ENCODE measurements at places on chromosomes 7 and 10.

GRCh38 chr10:5508786-5509185, 9.4 kb upstream of the CALML5 start:
- no peak for DNase-seq

- DNase-seq, result no peak
These were observed 236.5 kb downstream of the MGMT start for GRCh38 chr10:129703287-129704137.

- peak; percentile 32 for DNase-seq
These were observed 13.7 kb upstream of the WAPL start for GRCh38 chr10:86535132-86535882.

GRCh38 chr10:14468726-14469125, 138.0 kb upstream of the FRMD4A start:
- DNase-seq, result no peak

DNA sequence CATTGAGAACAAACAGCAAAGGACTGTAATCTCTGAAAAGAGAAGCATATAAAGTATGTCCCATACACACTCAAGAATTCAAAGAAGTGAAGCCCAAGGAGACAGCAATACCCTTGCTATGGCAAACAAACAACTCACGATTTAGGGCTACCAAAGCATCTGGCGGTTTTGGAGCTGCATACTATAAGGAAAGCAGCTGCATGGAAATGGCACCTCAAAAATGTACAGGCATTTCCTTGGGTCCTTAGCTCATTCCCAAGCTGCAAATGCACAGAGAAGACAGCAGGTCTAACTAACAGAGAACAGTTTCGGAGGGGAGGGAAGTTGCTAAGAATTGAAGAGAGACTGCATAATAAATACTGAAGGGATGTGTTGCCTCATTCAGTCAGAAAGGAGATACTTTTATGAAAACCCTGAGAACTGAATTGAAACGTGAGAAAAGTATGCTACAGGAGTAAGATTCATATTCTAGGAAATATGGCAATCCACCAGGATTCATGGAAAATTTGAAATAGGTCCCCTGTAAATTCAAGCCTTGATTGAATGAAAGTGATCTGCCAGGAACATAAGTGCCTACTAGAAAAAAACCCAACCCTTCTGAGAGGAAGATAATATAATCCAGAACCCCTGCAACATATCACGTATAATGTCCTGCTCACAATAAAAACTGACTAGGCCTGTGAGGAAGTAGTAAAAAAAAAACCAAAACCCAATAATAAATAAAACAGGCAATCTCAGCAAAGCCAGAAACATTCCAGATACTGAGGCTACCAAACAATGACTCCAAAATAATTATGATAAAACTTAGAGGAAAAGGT, 36.4 kb downstream of the CUBN start:
- DNase-seq, result no peak

DNA sequence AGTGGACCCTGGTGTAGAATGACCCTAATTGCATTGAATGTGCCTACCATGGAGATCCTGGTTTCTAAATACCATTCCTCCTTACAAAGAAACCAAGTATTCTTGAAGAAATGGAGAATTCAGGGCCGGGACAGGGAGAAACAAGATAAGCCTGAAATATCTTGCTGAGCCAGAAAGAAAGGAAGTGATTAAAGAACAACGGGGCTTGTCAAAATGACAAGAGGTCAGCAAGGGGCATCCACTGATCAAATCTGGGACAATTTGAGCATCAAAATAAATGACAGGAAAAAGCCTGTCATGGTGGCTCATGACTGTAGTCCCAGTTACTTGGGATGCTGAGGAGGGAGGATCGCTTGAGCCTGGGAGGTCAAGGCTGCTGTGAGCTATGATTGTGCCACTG, 8.1 kb downstream of the ABHD11 start:
- no peak for DNase-seq

DNA sequence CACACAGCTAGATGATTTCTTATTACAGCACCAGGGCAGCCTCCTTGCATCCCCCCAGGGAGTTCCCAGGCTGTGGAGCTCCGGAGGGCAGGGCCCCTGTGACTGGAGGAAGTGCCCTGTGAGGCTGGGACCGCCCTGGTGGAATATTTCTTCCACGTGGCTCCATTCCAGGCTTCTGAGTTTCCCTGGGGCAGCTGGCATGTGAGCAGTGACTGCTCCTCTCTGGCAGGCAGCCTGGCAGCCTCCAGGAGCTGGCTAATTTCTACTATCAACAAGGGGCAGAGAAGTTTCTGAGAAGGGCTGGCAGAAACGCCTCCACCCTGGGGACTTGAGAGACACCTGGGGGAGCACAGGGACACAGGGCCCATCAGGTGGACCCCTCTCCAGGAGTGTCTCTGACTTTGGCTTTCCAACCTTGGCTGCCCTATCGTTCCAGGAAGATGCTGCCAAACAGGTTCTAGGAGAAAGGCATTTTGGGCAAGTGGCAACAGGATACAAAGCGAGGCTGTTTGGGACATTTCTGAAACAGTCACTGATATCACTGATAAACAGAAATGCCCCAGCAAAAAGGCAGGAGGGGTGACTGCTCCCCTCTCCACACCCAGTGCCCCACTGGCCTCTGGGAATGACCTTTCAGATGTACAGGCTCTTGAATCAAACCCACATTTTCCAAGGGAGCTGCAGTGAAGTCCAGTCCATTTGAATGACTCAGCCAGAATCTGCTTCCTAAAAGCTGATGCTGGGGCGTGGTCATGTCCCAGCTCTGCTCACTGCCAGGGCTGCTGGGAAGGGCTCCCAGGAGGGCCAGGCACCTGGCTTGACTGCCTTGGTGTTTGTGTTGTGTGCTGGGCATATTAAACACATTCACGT, 16.1 kb downstream of the MYOF start:
- DNase-seq, result peak; percentile 97

DNA sequence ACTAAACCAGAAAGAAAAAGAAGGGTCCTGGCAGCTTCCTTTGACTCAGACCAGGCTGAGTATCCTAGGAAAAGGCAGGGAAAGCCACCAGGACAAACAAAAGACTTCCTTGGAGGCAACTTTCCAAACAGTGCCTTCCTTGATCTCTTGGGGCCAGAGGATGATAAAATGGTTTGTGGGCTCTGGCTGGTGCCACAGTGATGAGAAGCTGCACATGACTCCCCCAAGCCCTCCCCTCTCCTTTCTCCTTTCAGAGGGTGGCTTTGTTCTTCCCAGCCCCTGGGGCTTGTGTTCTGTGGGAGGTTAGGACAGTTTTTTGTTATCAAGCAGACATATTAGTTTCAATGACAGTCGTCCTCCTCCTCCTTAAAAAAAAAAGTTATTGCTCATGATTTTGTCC, 183.2 kb downstream of the SEM1 start:
- DNase-seq, result no peak

DNA sequence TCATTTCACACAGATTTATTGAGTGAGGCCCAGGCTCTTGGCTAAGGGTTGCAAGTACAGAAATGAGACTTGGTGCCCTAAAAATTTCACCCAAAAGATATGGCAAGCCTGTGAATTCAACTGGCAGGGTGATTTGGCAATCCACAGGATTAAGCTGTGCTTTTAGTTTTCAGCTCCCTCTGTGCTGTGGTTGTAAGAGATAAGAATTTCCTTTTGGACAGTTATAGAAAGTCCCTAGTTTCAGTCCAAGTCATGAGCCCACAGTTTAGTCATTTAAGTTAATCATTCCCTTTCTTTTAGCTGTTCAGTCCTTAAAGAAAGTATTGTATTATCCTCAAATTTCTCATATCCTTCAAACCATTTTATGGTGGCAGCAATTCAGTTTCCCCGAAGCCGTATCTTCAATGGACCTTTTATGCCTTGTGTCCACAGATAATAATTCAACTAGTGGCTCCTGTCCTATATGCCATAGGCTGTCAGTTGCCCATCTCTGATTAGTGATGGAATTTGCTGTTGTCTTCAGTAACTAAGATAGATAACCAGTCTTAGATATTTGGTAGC, 73.4 kb upstream of the NAMPT start:
- peak; percentile 70 for DNase-seq

DNA sequence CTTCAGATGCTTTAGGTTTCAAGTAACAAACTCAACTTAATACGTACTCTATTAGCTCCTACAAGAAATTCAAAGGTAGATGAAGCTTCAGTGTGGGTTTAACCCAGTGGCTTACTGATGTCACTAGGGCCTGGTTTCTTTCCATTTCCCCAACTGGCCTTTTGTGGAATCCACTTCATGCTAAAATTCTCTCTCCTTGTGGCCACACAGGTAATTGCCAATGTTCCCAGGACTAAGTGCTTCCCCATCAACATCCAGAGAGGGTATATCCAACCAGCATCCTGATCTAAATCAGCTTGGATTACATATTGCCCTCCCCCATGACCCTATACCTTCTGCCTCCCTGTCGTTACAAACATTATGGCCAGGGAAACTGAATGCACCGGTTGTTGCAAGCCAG, 10.7 kb downstream of the FBXL13 start:
- DNase-seq, result no peak

DNA sequence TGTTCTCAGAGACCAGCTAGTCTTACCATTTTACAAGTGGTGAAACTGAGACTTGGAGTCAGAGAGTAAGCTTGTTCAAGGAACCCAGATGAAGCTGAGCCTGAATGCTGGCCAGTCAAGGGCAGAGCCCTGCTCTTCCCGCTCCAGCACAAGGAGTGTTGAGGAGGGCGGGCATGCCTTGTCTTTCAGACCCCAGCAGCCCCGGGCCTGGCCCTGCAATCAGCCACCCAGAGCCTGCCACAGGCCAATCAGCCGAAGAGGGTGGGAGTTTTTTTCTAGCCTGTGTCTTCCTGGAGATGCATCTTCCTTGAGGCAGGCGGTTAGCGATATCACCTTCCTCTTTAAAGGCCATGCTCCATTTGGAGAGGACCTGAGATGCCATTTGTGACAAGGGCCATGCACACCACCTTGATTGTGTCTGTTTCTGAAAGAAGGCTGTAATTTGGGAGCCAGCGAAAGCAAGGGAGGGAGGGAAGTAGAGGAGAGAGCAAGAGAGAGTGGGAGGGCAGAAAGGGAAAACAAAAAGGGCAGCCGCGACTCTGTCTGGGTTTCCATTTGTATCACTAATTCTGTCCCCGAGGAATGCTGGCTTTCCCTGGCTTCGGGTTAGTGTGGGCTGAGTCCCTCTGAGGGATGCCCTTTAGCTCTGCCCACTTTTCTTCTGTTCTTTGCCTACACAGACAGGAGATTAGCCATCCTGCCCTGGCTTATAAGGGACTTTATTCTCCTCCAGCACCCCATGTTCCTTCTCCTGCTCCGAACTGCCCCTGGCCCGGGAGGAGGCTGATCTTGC, 8.0 kb downstream of the CDH23 start:
- DNase-seq, result no peak

DNA sequence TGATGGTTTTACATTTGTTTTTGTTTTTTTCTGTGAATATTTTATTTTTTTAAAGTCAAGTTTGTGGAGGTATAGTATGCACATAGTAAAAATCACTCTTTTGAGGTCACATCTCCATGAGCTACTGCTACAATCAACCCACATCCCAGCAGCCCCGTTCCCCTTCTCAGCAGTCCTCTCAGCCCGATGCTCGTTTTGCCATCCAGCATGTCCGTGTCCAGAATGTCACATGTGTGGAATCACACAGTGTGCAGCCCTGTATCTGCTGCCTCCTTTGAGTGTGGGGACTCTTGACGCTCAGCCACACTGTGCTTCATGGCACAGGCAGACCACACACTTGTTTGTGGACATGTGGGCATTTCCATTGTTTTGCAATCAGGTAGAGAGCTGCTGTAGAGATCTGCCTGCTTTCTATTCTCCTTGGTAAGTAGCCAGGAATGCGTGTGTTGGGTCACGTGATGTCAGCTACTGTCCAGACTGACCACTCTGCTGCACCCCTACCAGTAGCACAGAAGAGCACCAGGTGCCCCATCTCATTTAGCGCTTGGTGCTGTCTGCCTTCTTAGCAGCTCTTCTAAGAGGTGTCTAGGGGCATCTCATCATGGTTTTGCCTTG, 71.6 kb upstream of the CAMK2B start:
- DNase-seq, result peak; percentile 59

DNA sequence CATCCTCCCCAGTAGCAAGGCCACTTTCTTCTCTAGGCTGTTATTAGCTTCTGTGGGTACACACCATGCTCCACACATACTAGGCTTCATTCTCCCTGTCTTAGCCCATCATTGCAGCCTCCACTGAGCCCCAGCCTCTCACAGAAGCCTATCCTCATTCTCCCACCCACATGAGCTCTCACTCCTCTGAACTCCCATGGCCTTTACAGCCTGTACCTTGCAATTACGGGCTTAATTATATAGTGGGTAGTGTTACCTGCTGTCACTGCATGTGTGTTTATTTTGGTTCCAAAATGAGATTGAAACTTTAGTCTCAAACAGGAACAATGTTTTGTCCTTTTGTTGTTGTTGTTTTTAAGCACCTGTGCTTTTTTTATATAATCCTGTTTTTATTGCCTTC, 460.0 kb downstream of the KCNMA1 start:
- DNase-seq, result no peak

DNA sequence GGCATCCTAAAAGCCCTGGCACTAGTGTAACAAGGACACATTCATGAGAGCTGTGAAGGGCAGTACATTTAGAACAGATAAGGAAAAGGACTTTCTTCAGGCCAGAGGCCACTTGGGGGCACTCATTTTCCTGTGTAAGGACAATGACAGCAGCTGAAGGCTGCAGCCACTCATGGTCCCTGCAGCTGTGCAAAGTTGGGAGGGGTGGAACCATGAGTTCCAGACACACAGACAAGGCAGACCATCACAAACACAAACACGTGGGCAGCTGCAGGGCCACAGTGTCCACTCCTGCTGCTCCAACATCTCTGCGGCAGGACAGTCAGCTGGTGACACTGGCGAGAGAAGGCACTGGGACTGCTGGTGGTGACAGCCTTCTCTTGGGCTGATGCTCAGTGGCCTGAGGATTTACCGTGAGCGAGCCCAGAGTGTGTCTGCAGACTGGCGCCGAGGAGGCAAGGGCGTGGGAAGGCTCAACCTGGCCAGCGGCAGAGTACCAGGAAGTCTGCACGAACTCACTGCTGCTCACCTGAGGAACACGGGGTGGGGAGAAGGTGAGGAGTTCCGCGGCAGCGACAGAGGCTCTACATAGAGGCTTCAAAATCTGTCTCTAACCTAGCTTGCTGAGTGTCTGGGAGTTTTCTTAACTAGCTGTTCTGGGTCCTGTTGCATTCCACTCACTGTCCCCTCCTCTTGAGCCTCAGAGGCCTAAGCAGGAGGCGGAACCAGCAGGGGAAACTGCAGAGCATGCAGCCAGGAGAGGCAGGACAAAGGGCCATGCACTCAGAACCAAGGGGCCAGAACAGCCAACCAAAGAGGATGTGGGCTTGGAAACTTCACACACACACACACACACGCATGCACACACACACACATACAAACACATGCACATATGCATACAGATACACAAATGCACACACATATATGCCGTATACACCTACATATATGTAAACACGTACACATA, 76.5 kb upstream of the DDC start:
- DNase-seq, result no peak

DNA sequence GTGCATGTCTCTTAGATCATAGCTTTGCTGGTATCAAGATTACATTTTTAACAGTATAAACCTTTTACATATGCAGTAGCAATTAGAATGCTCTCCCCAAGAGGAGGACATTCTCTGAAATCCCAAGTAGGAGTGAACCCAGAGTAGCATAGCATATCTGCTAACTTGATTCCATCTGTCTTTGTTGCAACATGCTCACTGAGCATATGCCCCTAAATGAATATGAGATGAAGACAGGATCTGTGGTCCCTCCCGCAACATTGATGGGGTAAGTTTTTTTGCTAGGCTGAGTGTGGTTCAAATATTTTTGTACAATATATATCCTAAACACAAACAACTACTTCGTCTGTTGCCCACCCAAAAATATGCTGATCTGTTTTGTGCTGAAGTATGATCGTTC, 534.2 kb upstream of the C7orf33 start:
- DNase-seq, result no peak
